Spinal cord (tissue), 10 donors: ENCODE measurements at places on chromosomes 6 and 20.

- DNase-seq = peak; percentile 44
Observed at GRCh38 chr6:27205375-27206278, 41.9 kb upstream of the PRSS16 start.

GRCh38 chr6:141133836-141134235 lies 998.9 kb upstream of the GJE1 start:
- DNase-seq = no peak

GRCh38 chr20:7432612-7433011 lies 507.6 kb downstream of the HAO1 start:
- no peak for DNase-seq

- DNase-seq = no peak
Observed at GRCh38 chr20:22921595-22922421, 113.3 kb upstream of the SSTR4 start.

DNA sequence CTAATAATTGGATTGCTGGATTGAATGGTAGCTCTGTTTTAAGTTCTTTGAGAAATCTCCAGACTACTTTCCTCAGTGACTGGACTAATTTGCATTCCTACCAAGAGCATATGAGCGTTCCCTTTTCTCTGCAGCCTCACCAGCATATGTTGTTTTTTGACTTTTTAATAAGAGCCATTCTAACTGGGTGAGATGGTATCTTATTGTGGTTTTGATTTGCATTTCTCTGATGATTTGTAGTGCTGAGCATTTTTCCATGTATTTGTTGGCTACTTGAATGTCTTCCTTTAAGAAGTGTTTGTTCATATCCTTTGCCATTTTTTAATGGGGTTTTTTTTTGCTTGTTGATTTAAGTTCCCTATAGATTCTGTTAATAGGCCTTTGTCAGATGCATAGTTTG lies 94.7 kb upstream of the AHI1 start:
- no peak for DNase-seq

- DNase-seq = no peak
Observed at GRCh38 chr20:1813101-1813529, 82.1 kb upstream of the SIRPA start.

DNA sequence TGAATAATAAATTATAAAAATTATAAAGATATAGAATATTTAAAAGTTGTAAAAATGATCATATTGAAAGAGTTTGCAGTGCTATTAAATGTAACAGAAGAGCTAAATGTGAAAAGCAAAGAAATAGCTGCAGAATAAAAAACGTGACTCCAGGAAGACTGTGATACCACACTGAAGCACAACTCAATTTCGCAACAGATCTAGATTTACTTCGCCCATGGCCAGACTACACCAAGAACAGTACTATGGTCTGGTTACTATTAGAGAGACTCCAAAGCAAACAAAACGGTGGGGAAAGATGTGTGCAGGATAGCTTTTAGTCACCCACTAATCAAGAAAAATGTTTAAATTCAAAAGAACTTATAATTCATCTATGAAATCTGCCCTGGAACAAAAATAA lies 1.9 kb downstream of the CHD6 start:
- no peak for DNase-seq

DNA sequence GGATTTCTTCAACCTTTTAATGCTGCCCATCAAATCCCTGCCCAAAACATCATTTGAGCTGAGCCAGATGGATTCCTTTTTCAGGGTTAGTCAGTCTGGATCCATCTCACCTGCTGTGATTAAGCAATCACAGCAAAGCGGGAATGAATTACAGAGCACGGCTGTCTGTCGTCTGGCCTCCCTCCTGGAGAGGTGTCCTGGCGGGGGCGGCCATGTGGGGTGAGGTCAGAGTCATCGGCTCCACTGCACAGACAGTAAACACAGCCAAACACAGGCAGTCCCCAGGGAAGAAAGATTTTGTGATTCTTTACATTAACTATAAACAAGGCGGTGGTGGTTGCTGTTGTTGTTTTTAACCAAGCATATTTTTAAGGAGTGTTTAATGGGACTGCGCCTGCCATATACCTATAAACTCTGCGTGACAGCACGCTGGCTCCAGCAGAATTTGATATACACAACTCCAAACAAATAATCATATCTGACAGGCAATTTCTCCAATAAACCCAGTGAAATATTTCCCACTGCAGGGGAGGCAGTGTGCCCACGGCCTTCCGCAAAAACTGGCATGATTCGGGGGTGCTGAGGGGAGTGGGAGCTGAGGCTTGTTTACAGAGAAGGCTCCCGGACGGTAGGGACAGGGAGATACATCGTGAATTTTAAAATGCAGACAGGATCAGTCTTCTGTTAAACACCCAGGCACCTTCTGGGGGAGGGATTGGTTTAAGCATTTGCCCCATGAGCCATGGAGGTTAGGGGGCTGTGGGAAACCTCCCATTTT lies 232.0 kb upstream of the PMEPA1 start:
- DNase-seq = no peak
